H1 (cell line): ENCODE measurements at places on chromosomes 12 and 14.

DNA sequence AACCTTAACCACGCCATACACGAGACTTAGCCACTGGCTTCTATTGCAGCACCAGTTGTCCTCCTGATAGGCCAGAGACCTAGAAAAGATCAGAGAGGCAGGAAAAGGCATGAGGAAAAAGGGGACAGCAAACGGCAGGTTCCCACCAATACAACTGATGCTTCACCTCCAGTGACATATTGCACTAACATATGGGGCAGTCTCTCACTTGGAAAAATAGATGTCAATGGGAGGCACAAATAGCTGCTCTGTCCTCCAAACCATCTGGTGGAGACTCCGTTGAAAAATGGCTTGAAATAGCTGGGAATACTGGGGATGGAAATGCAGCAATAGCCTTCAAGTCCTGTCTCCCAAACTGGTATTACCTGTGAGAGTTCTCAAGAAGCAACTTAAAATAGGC, 20.3 kb downstream of the SLC8A3 start:
- DNase-seq = no peak
- no peak overlapping the region for H3K27ac ChIP-seq
- H3K4me1 ChIP-seq = no peaks in the 10 kb centered on the region
- no peaks in the 10 kb centered on the region for H3K36me3 ChIP-seq
- no peak overlapping the region for H3K4me3 ChIP-seq

GRCh38 chr12:114770323-114770722, 86.3 kb upstream of the TBX3 start:
- no peaks in the 10 kb centered on the region for H3K4me1 ChIP-seq
- DNase-seq = no peak
- H3K4me3 ChIP-seq = no peak overlapping the region
- H3K36me3 ChIP-seq = no peaks in the 10 kb centered on the region
- H3K27ac ChIP-seq = no peak overlapping the region
- no peaks in the 10 kb centered on the region for H3K27me3 ChIP-seq

- DNase-seq = no peak
- H3K27ac ChIP-seq = no peak overlapping the region
- H3K4me1 ChIP-seq = no peaks in the 10 kb centered on the region
These were observed 1278.4 kb upstream of the FLRT2 start for GRCh38 chr14:84251411-84252115.

GRCh38 chr12:79717006-79717405, 26.2 kb upstream of the PAWR start:
- no peaks in the 10 kb centered on the region for H3K36me3 ChIP-seq
- H3K4me1 ChIP-seq = no peaks in the 10 kb centered on the region
- no peak overlapping the region for H3K4me3 ChIP-seq
- DNase-seq = no peak
- no peak overlapping the region for H3K27ac ChIP-seq

GRCh38 chr12:117126335-117126734, 27.1 kb upstream of the TESC start:
- no peak for DNase-seq
- H3K27me3 ChIP-seq = no peaks in the 10 kb centered on the region
- H3K27ac ChIP-seq = no peak overlapping the region
- no peaks in the 10 kb centered on the region for H3K4me1 ChIP-seq
- H3K36me3 ChIP-seq = no peaks in the 10 kb centered on the region; the same call in 1 of the 2 replicates
- H3K4me3 ChIP-seq = no peak overlapping the region

DNA sequence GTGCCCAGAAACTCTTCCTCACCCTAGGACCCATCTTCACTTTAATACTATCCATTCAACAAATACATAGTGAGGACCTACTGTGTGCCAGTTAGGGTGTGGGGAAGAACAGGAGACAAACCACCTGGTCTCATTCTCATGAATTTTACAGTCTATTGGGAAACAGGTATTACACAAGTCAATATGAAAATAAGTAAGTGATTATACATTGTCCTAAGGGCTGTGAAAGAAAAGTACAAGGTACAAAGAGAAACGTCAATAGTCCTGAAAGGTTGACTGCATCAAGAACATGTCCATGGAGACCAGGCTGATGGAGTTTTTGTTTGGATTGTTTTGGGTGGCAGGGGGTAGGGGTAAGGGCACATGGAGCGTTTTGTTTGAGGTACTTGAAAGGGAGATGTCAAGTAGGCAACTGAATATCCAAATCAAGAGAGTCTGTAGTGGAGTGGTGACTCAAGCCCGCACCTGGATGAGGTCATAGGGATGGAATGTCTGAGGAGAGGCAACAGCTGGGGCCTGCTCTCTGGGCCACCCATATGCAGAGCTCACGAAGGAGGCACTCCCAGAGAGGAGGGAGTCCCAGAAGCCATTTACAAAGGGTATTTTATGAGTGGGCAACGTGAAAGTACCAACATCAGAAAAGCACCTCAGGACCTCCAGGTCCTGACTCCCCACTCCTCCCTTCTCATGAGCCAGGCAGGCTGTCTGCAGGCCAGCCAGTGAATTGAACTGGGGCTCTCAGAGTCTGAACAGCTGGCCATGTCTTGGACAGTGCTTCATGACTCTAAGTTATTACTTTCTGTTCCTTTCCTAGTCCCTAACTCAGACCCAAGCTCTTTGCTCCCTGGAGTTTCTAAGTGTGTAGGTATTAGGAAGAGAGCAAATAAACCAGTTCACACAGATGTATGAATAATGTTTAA, 272.0 kb downstream of the ZFP36L1 start:
- H3K27me3 ChIP-seq = no peaks in the 10 kb centered on the region
- H3K27ac ChIP-seq = no peak overlapping the region
- H3K36me3 ChIP-seq = no peaks in the 10 kb centered on the region
- peak; percentile 62 for DNase-seq
- peaks cover 5% of the 10 kb centered on the region; the same call in 1 of the 2 replicates for H3K4me1 ChIP-seq
- no peak overlapping the region for H3K4me3 ChIP-seq

- no peaks in the 10 kb centered on the region; the same call in 1 of the 2 replicates for H3K4me1 ChIP-seq
- no peak overlapping the region for H3K27ac ChIP-seq
- no peaks in the 10 kb centered on the region for H3K36me3 ChIP-seq
- H3K4me3 ChIP-seq = peak overlapping the region; percentile 44
- DNase-seq = no peak
These were observed 1.8 kb downstream of the ELK3 start for GRCh38 chr12:96195845-96196451.

DNA sequence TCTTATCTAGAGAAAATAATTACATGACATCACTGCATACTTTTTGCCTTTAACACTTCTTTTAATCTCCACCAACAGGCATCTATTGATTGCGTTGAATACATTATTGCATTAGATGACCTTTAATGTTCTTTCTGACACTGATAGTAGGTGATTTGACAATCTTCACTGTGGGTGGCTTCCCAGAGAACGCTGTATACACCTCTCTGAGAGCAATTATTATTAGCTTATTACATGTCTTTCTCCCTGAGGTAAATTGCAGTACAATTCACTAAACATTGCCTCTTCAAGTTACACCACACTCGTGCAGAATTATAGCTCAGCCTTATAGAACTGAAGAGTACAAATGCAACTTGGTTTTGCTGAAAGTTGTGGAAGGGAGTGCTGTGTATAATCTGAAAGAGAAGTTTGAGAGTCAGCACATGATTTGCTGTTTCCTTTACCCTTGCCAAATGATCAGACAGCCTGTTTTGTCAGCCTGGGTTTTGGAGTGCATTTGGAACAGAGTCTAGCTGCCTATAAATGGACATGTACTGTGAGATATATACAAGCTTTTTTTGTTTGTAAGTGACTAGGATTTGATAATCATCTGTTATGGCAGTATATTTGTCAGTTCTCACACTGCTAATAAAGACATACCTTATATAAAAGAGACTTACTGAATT, 369.2 kb downstream of the CCER1 start:
- H3K27ac ChIP-seq = no peak overlapping the region
- no peak overlapping the region for H3K4me3 ChIP-seq
- DNase-seq = no peak
- H3K4me1 ChIP-seq = no peaks in the 10 kb centered on the region
- H3K36me3 ChIP-seq = no peaks in the 10 kb centered on the region

- no peak overlapping the region for H3K27ac ChIP-seq
- H3K4me3 ChIP-seq = no peak overlapping the region
- no peak for DNase-seq
- no peaks in the 10 kb centered on the region for H3K27me3 ChIP-seq
- H3K4me1 ChIP-seq = no peaks in the 10 kb centered on the region
These were observed 62.0 kb downstream of the ST8SIA1 start for GRCh38 chr12:22272335-22273151.

DNA sequence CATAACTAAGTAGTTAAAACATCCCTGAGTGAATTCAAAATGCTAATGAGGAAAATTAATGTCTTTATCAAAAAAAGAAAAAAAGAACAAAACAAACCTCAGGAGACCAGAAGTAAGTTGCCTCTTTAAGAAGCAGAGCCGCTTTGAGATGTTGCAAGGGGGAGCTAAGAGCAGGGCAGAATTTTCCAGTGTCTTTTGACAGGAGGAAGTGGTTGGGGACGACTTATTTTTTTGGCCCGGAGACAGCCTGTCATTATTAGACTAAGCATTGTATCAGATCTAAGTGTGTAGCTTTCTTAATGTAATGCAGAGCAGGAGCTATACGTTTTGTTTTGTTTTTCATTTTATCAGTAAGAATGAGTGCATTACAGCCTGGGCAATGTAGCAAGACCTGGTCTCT, 206.6 kb downstream of the CACNA1C start:
- no peak overlapping the region for H3K27ac ChIP-seq
- no peaks in the 10 kb centered on the region for H3K4me1 ChIP-seq
- H3K27me3 ChIP-seq = no peaks in the 10 kb centered on the region
- H3K4me3 ChIP-seq = no peak overlapping the region

GRCh38 chr14:30608533-30609006, 13.5 kb upstream of the SCFD1 start:
- no peaks in the 10 kb centered on the region for H3K4me1 ChIP-seq
- no peak overlapping the region for H3K27ac ChIP-seq
- H3K4me3 ChIP-seq = no peak overlapping the region
- no peaks in the 10 kb centered on the region for H3K27me3 ChIP-seq

DNA sequence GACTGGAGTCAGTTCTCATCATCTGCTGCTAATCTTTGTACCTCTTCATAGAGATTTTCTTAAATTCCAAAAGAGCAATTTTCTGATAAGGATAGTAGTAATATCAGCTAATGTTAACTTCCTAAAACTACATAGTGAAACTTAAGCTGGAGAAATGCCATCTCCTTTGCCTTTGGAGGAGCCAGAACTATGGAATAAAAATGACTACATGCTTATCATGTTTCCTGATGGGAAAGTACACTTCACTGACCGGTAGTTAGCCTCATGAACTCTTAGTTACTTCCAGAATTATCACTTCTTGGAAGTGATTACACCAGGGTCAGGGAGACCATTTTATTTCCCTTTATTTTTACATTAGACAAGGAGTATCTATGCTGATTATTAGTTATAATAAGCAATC, 1222.1 kb upstream of the TMEM132C start:
- H3K27me3 ChIP-seq = no peaks in the 10 kb centered on the region
- DNase-seq = no peak
- H3K4me3 ChIP-seq = no peak overlapping the region
- no peaks in the 10 kb centered on the region for H3K36me3 ChIP-seq
- H3K27ac ChIP-seq = no peak overlapping the region
- no peaks in the 10 kb centered on the region for H3K4me1 ChIP-seq

DNA sequence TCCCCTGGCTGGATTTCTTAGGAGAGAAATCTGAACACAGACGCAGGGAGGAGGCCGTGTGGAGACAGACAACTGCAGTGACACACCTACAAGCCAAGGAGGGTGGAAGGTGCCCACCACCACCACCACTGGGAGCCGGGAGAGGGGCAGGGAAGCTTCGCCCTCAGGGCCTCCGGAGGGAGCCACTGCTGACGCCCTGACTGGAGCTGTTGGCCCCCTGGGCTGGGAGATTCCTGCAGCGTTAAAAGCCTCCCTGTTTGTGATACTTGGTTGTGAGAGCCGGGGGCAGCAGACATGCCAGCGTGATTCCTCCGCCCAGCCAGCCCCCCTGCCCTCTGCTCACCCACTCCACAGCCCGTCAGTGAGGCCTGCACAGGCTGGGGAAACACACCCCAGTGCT, 72.0 kb downstream of the CHGA start:
- H3K27me3 ChIP-seq = no peaks in the 10 kb centered on the region
- no peak for DNase-seq
- no peaks in the 10 kb centered on the region for H3K4me1 ChIP-seq
- peaks cover 6% of the 10 kb centered on the region for H3K36me3 ChIP-seq
